H1 (cell line): ENCODE measurements at places on chromosomes 2 and 18.

GRCh38 chr2:36520431-36520830, 77.5 kb downstream of the FEZ2 start:
- no peak for DNase-seq

DNA sequence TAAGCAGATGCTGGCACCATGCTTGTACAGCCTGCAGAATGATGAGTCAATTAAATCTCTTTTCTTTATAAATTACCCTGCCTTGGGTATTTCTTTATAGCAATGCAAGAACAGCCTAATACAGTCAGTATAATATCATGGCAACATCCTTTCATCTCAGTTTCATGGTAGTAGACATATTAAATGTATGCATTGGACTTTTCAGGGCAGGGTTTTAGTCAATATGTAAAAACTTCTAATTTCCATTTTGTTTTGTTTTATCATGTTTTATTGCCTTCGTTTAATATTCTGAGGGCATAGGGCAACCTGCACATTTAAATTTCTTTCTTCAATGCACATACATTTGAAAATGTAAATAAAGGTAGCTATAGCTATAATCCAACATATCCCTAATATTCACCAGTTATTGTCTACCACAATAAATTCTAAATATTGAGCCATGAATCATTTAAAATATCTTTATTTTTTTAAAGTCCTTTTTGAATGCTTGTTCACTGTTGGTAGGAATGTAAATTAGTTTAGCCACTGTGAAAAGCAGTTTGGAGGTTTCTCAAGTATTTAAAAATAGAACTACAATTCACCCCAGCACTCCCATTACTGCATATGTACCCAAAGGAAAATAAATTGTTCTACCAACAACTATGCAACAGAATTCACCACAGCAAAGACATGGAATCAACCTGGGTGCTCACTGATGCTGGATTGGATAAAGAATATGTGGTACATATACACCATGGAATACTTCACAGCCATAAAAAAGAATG, 41.8 kb upstream of the GRB14 start:
- no peak for DNase-seq

GRCh38 chr2:237278568-237278967, 135.4 kb downstream of the COL6A3 start:
- no peak for DNase-seq

DNA sequence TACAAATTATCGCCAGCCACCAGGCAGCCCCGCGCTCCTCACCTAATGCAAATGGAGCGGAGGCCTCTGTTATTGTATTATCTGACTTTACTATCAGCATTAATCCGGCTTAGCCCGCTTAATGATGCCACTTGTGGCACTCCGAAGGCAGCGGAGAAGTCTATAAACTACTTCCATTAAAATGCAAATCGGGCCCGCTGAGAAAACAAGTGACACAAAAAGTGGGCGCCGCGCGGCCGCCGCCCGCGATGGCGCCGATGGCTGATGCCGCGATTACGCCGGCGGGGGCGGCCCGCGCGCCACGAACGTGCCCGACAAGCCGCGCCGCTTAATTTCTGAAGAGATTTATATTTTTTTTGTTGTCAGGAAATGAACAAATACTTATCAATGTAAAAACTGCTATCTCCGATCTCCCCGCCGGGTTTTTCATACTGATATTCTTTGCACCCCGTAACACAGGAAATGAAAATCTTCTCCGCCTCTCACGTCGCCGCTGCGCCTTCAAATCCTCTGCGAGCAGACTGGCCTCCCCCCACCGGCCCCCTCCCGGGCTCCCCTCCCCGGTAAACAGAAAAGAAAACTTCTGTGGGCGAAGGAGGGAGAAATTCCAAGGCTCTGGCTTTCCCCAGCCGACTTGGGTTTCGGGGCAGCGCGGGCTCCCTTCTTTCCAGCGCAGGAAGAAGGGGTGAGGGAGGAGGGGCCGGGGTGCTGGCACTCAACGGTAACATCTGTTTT, 221.8 kb downstream of the INSIG2 start:
- DNase-seq = no peak

DNA sequence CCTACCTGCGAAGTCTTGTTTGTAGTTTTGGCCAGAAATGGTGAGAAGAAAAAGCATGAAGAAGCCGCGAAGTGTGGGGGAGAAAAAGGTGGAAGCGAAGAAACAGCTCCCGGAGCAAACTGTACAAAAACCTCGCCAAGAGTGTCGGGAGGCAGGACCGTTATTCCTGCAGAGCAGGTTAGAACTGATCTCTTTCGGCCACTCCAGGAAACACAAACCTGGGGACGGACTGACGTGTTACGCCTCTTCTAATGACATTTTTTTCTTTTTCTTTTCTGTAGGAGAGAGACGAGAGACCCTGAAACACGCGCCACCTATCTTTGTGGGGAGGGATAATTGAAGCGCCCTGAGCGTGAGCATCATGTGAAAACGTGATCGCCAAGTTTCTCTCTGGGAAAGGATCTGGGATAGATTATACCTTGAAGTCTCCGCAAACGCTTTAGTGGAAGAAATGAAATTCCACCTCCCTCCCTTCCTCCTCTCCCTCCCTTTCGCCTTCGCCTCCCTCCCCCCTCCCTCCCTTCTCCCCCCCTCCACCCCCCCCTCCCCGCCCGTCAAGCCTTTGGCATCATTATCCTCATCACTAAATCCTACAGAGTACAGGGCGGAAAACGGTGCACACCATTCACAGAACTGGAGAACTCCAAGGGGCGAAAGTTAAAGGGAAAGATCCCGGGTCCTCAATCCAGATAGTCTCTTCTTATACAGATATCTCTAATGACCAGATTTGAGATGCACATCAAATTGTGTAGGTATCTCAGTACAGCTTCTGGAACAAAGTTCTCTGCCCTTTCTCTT, at the start of gene ZEB2:
TSS of gene ZEB2 (minus strand) at position 186 of the 798 bp plus-strand sequence. CDS start 2,769 bp downstream, outside the sequence.
- peak; percentile 56 for DNase-seq

DNA sequence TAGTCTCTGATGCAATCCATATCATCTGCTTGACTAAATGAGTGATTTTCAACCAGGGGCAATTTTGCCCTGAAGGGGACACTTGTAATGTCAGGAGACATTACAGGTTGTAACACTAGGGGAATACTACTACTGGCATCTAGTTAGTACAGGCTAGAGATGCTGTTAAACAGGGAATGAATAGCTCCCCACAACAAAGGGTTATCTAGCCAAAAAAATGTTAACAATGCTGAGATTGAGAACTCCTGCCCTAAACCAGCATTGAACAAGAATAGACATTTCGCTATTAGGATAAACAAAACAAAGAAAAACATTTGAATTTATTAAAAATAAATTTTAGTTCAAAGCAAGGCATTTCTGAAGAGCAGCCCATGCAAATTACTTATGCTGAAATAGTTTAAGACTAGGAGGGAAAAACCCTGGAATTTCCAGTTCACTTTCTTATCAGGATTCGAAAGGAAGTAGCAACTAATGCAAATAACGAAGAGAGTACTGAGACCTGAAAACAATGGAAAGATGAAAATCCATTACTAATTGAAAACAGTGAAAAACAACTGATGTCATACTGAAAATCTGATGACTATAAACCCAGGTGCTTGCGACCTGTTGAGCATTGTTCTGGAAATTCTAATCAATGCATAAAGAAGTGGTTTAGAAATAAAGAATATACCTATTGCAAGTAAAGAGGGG, 53.1 kb downstream of the CAB39 start:
- DNase-seq = no peak

DNA sequence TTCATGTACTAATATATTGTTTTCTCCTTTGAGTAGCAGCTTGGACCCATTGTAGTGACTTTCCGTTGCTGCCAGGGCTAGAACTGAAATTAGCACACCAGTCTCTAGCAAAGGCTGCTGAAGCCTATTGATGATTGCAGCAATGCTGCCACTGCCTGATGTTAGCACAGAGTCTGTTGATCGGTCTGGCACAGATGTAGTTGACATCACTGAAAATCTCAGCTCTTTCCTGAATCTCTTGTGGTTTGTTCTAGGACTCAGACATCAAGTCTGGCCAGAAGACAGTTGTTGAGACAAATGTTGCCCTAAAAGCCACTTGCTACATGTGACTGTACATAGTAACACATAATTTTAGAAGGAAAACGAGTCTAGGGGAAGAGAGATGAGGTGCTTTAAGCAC, 47.2 kb downstream of the VAPA start:
- DNase-seq = no peak
